CMK (cell line): ENCODE measurements at places on chromosomes 6 and 20.

DNA sequence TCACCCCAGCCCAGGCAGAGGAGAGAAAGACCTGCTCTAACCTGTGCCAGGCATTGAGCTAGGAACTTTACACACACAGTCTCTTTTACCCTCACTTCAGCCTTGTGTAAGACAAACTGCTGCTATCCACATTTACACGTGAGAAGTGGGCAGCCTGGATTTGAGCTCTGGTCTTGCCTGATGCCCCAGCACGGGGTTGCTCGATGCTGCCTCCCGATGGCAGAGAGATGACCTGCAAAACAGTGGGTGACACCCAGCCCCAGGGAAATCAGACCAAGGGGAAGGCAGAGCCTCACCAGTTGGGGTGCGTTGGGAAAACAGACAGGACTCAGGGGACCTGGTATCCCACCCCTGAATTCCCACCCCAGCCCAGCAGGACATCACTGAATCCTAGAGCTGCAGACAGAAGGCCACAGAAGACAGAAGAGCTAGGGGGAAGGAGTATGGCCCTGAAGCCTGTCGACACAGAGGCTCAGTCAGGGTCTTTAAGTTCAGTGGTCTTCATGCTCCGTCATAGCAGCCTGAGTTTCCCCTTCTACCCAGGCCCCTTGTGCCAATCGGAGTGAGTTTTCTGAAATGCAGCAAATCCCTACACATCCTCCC is 990 bp downstream of the BPI start:
- DNase-seq = no peak

DNA sequence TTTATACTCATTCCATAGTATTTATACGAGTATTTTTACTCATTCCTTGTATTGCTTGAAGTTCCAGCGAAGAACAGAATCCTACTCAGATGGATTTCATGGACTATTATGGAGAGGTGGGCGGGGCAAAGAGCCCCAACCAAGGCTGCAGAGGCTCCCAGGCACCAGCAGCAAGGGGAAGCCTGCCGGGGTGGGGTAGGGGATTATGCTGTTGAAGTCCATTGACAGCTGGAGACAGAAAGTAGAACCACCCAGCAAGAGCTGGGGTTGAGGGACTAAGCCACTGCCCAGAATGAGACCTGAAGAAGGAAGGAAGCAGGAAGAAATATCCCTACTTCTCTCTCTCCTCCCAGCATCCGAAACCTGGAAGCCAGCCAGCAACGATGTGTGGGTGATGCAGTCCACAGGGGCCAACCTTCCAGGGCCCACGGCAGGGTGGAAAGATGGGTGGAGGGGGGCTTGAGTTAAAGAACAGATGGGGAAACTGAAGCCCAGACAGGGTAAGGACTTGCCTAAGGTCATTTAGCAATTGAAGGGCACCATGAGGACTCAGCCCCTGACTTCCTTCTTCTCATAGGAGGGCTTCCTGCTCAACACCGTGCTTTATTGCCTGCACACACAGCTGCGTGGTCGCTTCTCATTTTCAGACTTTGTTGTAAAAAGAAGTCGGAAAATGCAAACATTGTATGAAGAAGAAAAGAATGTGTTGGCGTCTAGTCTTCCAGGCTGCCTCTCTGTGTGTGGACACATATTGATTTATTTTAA is 18.3 kb upstream of the GTSF1L start:
- no peak for DNase-seq

- no peak for DNase-seq
Observed at GRCh38 chr20:10670501-10671220, 3.1 kb downstream of the JAG1 start.

DNA sequence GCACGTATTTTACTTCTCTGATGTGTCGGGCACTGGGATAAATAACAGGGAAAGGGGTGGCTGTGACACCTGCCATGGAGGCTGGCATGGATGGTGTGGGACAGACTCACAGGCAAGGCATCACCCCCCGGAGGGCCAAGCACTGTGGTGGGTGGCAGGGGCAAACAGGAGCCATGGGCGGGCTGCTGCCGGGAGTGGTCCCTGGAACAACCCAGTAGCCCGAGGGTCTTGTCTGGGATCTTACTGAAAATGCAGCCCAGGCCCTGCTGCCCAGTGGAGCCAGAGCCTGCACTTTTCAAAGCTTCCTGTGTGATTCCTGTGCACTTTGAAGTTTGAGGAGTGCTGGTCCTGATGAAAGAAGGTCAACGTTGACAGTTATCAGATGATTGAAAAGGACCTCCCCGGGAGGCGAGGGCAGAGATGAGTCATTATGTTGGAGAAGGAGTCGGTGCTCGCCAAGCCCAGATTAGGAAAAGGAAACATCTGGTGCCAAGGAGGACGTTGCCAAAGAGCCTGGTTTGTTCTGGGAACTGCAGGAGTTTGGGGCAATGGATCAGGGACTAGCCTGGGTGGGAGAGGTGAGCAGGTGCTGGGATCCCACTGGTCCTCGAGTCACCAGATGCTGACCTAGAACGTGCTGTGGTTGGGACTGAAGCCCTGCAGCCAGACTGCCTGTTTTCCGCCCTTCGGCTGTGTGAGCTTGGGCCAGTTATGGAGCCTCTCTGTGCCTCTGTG is 130.0 kb upstream of the GGTLC1 start:
- DNase-seq = no peak

- no peak for DNase-seq
Observed at GRCh38 chr20:44784688-44785087, 25.7 kb downstream of the RIMS4 start.

DNA sequence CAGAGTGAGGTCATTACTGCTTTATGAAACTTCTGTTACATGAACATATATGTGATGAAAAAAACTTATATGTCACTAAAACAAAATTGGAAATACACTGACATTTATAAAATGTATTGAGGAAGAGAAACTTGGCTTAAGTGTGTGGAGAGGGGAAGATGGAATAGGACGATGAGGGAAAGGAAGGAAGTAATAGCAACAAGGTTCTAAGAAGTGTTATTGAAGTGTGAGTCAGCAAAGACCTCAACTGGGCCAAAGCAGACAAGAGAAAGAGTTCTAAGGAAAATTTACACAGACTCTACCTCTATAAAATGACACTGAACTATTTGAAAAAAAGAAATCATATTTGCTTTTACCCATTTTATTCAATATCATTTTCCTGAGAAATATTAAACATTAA is 38.3 kb downstream of the SNX3 start:
- no peak for DNase-seq

GRCh38 chr20:3696200-3696599 is 14.4 kb upstream of the ADAM33 start:
- DNase-seq = no peak

- peak; percentile 4 for DNase-seq
Observed at GRCh38 chr6:168367285-168367751, 47.7 kb upstream of the DACT2 start.

DNA sequence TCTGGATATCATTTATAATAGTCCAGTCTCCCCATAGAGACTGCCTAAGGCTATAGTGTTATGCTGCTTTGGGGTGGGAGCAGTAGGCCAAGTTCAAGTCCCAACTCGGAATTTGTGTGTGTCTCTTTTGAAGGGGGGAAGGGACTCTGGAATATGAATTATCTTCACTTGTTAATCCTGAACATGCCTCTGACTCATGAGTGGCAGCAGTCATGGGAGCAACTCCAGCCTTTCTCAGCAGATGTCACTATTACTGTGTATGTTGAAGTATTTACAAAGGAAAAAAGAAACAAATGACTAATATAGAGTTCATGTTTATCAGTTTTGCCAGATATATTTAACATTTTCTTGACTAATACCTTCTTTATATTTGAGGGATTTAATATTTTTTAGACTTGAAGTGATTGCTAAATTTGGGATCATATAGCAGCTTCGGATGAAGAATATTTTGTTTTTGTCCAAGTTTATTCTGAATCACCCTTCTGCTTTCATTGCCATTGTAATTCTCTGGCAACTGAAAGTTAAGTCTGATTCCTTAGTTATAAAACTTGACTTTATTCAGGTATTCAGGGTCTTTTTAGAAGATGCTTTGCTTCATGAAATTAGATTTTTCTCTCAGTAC is 23.4 kb downstream of the FAM217A start:
- DNase-seq = no peak

DNA sequence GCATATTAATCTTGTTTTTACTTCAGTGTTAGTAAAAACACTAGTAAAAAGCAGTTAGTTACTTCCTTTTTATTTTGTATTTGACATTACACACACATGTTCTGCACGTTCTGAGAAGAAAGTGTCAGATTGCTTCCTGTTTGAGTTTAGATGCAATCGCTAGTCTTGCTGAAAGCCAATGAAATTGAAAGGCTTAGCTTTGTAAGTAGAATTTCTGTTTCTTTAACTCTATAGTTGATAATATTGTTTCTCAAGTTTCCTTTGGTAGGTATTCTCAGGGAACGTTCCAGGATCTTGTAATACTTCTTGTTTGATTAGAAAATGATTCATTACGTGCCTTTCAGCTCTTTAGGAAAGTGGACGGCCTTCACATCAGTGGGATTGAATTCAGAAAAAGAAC is 55.0 kb downstream of the CDKAL1 start:
- no peak for DNase-seq

- no peak for DNase-seq
Observed at GRCh38 chr6:87210979-87211378, 55.6 kb downstream of the ZNF292 start.

DNA sequence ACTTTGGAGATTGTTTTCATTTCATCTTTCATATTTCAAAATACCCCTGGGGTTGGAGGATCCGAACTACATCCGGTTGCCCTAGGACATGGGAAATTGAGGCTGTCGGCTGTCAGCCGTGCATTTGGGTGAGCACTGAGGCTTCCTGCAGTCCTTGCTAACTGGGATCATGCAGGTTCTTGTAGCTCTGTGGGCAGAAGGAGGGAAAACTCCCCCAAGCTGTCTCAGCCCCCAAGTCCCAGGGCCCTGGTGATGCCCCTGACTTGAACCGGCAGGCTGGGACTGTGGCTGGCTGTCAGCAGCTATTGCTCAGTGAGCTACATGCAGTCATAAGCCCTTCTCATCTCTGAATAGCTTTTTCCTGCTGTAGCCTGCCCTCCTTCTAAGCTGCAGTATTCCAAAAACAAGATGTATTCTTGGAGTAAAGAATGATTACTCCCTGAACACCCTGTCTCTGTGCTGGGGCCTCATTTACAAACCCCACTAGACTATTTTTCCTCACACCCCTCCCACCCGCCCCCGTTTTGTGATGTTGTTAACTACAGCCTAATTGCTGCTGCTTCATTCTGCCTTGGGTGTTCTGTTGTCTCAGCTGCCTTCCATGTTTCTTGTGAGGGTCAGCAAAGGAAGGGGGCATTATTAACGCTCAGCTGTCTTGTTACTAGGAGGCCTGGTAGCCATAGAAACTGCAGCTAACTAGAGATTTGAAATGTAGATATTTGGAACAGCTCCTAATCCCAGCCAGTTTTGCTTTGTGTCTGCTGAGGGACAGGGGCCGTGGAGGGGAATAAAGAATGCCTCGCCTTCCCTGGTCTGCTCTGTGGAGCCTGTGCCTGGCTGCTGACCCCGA is 18.1 kb downstream of the MTRES1 start:
- DNase-seq = no peak

DNA sequence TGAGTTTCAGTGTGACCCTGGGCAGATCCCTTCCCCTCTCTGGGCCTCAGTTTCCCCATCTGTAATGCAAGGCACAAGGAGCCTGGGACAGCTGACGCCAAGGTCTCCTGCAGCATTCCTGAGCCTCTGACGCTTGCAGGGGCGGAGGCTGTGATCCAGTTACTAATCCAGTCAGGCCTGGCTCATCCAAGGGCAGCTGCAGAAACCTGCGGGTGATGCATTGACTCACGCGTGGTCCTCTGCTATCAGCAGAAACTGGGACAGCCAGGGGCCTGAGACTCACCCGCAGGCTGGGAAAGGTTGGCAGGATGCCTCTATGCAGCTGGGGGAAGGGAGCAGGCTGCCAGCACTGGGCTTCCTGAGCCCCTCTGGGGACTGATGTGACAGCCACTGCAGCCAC is 65.0 kb upstream of the SIRPA start:
- DNase-seq = no peak

DNA sequence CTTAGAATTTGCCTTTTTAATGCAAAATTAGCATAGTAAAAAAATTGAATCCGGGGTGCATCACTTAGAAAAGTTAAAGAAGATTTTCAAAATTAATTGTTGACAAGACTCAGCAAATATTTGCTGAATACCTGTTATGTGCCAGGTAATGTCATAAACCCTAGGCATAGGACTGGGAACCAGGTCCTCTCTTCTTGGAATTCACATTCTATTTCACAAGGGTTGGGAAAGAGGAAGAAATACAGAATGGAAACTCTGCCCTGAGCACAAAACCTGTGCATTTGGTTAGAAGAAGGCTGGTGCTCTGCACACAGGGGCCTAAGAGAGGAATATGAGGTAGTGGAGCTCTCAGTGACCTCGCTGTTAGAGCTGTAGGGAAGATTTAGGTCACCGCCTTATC is 573.8 kb upstream of the AGPAT4 start:
- DNase-seq = no peak

DNA sequence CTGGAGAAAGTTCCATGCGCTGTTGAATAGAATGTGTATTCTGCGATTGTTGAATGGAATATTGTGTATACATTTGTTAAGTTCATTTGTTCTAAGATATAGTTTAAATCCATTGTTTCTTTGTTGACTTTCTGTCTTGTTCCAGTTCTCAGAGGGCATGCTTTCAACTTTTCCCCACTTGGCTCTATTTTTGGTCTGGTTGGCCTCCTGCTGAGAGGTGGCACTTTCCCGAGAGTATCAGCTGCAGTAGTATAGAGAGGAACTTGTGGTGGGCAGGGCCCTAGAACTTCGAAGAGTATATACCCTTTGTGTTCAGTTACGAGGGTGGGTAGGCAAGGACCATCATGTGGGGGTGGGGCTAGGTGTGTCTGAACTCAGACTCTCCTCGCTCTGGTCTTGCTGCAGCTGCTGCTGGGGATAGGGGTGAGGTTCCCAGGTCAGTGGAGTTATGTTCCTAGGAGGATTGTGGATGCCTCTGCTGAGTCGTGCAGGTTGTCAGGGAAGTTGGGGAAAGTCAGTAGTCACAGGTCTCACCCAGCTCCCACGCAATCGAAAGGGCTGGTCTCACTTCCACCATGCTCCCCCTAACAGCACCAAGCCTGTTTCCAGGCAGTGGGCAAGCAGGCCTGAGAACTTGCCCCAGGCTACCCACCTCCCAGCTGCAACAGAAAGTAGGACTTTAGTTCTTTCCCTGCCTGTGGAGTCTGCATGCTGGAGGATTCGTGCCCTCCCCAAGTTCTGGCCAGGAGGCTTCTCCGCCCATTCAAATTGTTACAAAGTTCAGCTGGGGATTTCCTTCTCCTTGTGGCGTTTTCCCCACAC is 118.9 kb upstream of the SSTR4 start:
- DNase-seq = no peak

DNA sequence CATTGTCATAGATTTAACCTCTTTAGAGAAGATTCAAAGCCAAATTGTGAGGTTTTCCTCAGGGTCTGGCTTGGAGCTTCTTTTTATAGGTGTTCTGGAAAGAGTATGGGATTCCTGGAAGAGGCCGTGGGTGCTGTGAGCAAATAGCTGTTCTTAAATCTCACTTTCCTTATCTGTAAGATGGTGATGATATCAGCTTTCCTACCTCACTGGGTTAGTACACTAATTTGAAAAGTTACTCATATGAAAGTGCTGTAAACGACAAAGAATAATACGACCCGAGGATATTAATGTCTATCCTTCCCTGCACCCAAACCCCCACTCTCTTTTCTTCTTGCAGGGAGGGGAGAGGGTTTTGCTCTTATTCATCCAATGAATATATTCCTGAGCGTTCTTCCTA is 116.9 kb upstream of the ENPP5 start:
- no peak for DNase-seq
